Islet precursor cell (in vitro differentiated cells): ENCODE measurements at places on chromosomes 1 and 21.

DNA sequence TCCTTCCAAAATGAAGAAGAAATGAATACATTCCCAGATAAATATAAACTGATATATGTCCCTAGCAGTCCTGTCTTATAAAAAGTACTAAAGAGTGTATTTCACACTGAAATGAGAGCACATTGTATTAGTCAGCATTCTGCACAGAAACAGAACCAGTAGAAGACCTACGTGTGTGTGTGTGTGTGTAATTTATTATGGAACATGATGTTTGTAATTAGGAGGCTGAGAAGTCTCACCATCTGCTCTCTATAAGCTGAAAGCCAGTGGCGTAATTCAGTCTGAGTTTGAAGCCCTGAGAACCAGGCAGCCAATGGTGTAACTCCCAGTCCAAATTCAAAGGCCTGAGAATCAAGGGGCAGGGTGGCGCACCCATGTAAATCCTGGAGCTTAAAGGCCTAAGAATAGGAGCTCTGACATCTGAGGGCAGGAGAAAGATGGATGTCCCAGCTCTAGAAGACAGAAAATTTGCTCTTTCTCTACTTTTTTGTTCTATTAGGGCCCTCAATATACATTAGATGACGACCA is 146.5 kb upstream of the LYPLAL1 start:
- no peak for DNase-seq

DNA sequence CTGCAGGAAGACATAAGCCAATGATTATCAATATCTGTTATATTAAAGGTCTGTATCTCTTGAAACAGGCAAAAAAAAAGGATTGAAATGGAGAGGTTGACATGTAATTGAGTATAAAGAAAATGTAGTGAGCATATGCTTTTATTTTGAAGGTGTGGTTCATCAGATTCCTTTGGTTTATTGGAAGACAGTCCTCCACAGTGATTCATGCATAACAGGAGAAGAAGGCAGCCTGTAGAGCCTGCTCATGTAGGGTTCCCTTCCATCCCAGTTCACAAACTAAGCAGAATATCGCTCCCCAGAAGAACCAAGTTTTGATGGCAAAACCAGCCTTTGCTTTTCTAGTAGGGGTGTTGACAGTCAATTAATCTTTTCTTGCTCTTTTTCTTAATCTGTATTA is 1016.8 kb upstream of the ADGRL4 start:
- DNase-seq: no peak

- DNase-seq: no peak
These were observed 24.4 kb upstream of the TENT5C start for GRCh38 chr1:117581391-117581943.

DNA sequence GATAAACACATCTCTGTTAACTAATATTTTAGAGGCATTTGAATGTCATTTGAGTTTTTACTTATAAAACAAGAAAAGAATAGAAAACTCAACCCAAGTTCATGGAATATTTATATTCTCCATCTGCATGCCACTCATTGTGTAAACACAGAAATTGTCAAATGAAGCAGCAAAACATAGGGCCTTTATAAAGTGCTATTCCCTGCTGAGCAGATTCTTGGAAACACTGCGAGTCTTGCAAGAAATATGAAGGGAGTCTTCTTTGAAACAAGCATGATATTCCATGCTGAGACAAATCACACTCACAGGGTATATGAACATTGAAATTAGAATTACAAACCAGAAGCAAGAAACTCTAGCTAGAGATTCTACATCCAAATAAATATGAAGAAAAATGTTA is 655.8 kb downstream of the BRINP3 start:
- no peak for DNase-seq

DNA sequence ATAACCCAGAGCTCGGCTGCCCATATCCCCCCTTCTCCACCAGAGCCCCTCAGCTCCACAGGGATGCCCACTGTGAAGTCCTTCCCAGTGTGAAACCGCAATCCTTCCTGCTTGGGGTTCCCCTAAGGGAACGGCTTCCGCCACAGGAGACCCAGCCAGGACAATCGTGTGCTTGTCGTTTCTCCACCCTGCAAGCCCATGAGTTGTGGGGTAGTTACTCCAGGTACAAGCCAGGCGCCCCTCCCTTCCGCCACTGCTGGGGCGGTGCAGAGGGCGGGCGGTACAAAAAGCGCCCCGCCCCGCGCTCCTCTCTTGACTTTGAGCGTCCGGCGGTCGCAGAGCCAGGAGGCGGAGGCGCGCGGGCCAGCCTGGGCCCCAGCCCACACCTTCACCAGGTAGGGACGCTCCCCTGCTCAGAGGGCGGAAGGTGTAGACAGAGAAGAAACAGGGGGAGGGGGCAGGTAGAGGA is at the start of gene TINAGL1:
Gene TINAGL1, plus strand, starts transcription at position 315 of the 469 bp plus-strand sequence. CDS start 634 bp downstream, outside the sequence.
- peak; percentile 94 for DNase-seq

- peak; percentile 97 for DNase-seq
These were observed 25.9 kb downstream of the KIRREL1 start for GRCh38 chr1:158019171-158019868.

DNA sequence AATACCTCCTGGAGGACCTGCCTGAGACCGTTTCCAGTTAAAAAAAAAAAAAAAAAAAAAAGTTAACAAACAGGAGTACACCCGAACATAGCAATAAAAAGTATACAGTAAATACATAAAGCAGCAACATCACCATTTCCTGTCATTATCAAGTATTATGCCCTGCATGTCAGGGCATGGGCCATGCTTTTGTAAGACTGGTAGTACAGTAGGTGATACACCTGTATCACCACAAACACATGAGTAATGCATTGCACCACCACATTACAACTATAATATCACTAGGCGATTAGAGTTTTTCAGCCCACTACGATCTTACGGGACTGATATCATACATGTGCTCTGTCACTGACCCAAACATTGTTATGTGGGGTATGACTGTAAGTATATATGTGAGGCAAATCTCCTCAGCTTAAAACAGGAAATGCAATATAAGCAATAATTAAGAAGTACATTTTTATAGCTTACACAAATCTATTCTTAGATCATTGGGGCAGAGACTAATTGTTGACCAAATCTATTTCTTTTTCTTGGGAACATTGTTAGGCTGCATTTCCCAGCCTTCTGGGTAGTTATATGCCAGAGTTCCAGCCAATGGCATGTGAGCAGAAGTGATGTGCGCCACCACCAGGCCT is 98.1 kb downstream of the PLD5 start:
- no peak for DNase-seq

- DNase-seq: no peak
These were observed 44.0 kb downstream of the PTAFR start for GRCh38 chr1:28132171-28133167.

DNA sequence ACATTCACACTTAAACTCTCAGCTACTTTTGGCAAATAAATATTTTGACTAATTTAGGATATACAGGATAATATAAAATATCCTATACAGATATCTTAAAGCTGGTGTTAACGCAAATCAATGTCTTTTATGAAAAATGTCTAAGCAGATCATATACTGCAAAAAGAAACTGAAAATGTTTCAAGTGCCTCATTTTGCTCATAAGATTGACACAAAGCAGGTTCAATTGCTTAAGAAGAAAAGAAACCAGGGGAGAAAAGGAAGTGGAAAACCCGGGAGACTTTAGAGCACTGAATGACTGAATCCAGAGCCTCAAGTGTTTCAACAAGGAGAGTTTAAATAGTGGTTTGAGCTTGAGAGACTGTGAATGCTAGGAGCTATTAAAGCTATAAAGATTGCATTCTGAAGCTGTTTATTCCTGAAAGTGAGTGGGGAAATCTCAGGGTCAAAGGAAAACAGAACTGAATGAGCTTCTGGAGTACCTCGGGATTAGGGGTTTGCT is 1943.0 kb downstream of the MRPL39 start:
- DNase-seq: no peak

DNA sequence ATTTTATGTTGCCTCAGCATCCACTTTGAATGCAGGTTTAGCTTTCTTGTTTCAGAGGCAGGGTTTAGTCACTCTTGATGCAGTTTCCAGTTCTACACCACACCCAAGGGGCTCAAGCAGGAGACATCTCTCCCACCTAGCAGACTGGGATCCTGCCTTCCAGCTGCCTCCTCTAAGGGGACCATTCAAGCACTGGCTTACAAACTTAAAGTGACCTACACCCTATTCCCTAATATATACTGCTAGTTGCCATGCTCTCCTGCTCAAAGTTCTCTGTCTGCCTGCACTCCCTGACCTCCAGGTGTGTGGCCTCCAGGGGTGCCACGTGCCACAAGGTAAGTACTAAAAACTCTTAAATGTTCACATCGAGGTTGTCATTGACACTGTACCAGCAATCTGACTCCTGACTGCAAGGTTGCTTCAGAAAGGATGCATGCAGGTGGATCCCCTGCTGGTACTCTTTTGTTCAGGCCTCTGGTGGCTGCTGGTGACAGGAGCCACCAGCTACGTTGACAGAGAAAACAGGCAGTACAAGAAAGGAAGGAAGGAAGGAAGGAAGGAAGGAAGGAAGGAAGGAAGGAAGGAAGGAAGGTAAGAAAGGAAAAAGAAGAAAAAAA is 185.9 kb downstream of the COQ8A start:
- no peak for DNase-seq

GRCh38 chr1:156495401-156496140 is 5.0 kb downstream of the MEF2D start:
- DNase-seq: no peak

DNA sequence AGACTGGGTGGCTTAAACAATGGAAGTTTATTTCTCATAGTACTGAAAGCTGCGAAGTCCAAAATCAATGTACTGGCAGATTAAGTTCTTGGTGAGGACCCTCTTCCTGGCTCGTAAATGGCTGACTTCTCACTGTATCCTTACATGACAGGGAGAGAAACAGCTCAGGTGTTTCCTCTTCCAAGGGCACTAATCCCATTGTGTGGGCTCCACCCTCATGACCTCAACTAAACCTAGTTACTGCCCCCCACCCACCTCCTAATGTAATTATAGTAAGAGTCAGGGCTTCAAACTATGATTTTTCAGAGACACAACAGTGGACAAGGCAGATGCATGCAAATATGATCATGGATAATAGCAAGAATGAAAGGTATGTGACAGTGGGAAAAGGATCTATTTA is 81.2 kb upstream of the HP1BP3 start:
- no peak for DNase-seq

GRCh38 chr1:162360237-162360873 is 16.3 kb downstream of the SPATA46 start:
- DNase-seq: no peak

GRCh38 chr1:224433701-224434672 is 610 bp downstream of the WDR26 start:
- peak; percentile 65 for DNase-seq

- peak; percentile 80 for DNase-seq
These were observed 34.9 kb upstream of the PPP1R15B start for GRCh38 chr1:204446413-204447111.

DNA sequence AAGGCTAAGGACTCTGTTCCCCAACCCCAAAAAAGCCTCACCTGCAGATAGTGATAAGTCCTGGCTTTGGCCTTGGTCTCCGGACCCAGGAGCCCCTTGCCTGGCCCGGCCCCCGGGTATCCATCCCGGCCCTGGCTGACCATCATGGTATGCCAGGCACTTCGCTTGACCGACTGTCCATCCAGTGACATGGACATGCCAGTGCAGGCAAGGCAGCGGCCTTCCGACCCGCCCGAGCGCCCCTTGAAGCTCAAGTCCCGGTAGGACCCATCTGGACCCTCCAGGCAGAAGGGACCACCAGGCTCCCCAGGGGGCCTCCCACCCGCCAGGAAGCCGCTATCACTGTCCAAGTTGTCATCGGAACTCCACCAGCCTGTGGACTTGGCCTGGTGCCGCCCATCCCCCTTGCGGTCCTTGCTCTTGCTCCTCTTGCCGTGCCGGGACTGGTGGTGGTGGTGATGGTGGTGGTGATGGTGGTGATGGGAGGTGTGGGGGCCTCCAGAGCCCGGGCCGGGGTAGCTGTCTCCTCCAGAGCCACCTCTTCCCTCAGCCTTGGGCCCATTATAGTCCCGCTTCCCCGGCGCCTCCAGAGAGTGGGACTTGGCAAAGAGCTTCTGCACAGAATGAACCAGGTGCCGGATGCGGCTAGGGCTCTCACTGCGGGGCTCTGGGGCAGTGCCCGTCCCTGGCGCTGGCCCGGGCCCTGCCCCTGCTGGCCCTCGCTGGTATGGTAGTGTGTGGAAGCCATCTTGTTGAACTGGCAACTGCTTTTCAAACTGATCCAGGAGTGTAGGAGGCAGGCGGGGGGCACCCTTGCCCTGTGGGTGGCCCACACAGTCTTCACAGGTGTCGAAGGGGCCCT is 25.0 kb downstream of the DLGAP3 start:
- no peak for DNase-seq

- no peak for DNase-seq
These were observed 64.4 kb downstream of the PCNT start for GRCh38 chr21:46388206-46388880.

DNA sequence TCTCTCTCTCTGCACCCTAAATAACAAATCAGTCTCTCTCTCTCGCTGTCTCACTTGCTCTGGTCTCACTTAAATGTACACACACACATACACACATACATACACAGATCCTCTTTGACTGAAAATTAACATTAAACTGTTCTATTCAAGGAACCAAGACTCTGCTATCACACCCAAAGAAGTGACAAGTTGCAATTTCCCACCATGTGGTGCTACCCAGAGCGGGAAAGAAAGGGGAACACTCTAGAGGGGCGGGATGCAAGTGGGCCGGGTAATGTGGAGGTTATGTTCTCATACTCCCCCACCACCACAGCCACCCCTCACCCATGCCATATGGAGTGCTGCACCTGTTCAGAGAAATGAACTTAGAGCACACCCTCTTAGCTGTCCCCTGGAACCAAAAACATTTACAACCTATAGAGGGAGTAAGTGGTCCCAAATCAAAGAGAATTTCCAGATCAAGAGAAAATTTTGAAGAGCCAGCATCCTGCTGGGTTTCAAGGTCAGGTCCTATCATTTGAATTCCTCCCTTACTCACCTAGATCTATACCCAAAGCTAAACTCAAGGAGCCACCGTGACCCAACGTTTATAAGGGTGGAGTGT is 319.4 kb downstream of the BRINP2 start:
- no peak for DNase-seq

- DNase-seq: no peak
These were observed 166.9 kb upstream of the SYT6 start for GRCh38 chr1:114320586-114320985.

- no peak for DNase-seq
These were observed 138.5 kb downstream of the SLC45A1 start for GRCh38 chr1:8456308-8456912.

- DNase-seq: peak; percentile 47
These were observed 25.4 kb upstream of the RGS16 start for GRCh38 chr1:182629499-182630096.

GRCh38 chr1:150765296-150765976 is at the start of gene CTSS:
CTSS (minus strand) TSS chr1:150765778; CDS start chr1:150764763, 1,015 bp downstream.
- no peak for DNase-seq

GRCh38 chr1:79472067-79472656 is 465.6 kb upstream of the ADGRL4 start:
- DNase-seq: no peak

- DNase-seq: peak; percentile 47
These were observed 30.6 kb upstream of the LRRC3 start for GRCh38 chr21:44424608-44425306.

DNA sequence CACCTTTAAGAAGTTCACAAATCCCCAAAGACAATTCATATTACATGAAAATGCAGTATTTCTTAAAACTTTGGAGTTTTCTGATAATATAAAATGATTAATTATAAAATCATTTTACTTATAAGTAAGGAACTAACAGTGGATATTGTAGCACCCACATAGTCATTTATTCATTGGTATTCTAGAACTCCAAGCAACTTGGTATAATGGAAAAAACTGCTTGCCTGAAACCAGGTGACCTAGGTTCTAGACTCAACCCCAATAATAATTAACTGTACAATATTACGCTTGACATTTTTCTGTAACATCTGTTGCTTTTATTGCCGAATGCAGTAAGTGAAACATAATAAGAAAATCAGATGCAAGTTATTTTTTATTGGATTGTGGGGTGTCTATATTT is 2.4 kb downstream of the PLA2G4A start:
- no peak for DNase-seq
